ENCODE measurements at places on chromosomes 4 and X. TPM values are rescaled to one million over a fixed set of nuclear protein-coding genes. Genes with fewer than 3 reads are reported as not detected.

TLR8 gene
- total RNA-seq = not detected

PGAM4 gene
- total RNA-seq = not detected

FGF16 gene
- total RNA-seq = not detected

DCAF12L1 gene
- not detected for total RNA-seq

SLC38A5 gene
- total RNA-seq = 64.8 TPM

BEX4 gene
- total RNA-seq = 22.6 TPM

GRIA2 gene
- not detected for total RNA-seq

GLOD5 gene
- total RNA-seq = not detected

ASMTL gene
- 70.4 TPM for total RNA-seq

CCNA2 gene
- 69.0 TPM for total RNA-seq

BMPR1B gene
- not detected for total RNA-seq

CXorf65 gene
- total RNA-seq = 26.0 TPM

ZNF518B gene
- 27.5 TPM for total RNA-seq

NAP1L3 gene
- total RNA-seq = 3.6 TPM

CCDC149 gene
- total RNA-seq = 0.24 TPM

HAND2 gene
- total RNA-seq = not detected

BTK gene
- total RNA-seq = 1.7 TPM

RPS6KA6 gene
- total RNA-seq = 1.5 TPM

LIMCH1 gene
- not detected for total RNA-seq

TCP11X2 gene
- not detected for total RNA-seq

LONRF3 gene
- 1.6 TPM for total RNA-seq

TRIM60 gene
- total RNA-seq = not detected

GPR82 gene
- not detected for total RNA-seq

TLL1 gene
- total RNA-seq = not detected

TENM3 gene
- total RNA-seq = 0.12 TPM

CT83 gene
- not detected for total RNA-seq

All from activated T-cell treated with anti-CD3 and anti-CD28 coated beads, Interleukin-2, amount 50 U/mL, for 72 hours (primary cell).